Midbrain (tissue), 1 donor: ENCODE measurements at places on chromosomes 1 and 21.

DNA sequence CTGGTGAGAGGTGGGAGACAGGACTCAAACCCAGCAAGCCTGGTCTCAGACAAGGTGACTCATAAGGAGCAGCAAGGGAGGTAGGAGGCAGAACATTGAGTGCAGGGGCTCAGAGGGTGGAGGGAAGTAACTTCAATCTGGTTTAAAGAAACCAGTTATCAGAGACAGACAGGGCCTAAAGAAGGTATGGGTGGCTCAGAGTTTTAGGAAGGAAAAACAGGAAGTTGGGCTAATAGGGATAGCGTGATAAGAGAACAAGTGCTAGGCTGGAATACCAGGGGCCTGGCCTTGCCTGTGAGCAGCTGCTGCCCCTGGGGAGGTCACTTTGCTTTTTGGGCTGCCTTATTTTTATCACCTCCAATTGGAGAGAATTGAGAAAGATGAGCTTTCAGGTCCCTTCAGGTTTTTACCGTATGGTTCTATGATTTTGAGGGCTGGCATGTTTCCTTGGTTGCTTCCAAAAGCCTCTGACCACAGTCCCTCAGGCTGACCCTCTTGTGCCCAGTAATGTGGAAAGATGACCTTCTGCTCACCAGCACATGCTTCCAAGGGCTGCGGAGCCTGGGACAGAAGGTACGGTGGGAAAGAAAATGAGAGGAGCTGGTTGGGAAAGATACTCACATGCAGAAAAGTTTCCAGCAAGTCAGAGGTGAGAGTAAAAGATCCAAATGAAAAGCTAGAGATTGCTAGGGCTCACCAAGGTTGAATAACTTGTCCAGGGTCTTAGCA, 77.0 kb downstream of the DDR2 start:
- no peak for DNase-seq

DNA sequence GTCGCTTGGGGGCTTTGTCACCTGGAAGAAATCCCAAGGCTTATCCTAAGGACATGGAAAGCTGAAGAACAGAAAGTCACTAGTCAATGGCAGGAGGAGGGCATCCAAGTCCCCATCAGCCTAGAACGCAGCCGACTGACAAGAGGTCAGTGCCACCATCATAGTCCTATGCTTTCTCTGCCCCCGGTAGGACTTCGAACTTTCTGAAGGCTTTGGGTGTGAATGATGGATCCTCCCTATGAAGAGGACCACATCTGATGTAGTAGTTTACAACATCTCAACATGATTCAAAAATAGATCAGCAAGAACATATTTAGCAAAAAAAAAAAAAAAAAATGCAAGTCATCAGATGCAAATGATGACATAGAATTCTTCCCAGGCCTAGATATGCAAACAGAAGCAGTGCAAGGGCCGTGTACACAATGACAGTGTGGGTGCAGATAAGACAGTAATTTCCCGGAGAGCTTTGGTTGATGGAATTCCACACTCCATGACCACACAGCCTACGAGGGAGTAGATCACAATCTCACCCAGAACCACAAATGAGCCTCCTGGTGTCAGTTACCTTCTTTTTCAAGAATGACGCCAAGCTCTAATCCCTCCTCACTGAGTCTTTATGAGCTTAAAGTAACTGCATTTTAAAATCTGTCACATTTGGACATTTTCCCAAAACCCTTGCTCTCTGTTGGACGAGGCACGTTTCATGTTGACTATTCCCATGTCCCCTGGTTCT, 88.2 kb downstream of the PSMG1 start:
- no peak for DNase-seq

GRCh38 chr1:35475856-35476674, 81.1 kb downstream of the KIAA0319L start:
- no peak for DNase-seq

DNA sequence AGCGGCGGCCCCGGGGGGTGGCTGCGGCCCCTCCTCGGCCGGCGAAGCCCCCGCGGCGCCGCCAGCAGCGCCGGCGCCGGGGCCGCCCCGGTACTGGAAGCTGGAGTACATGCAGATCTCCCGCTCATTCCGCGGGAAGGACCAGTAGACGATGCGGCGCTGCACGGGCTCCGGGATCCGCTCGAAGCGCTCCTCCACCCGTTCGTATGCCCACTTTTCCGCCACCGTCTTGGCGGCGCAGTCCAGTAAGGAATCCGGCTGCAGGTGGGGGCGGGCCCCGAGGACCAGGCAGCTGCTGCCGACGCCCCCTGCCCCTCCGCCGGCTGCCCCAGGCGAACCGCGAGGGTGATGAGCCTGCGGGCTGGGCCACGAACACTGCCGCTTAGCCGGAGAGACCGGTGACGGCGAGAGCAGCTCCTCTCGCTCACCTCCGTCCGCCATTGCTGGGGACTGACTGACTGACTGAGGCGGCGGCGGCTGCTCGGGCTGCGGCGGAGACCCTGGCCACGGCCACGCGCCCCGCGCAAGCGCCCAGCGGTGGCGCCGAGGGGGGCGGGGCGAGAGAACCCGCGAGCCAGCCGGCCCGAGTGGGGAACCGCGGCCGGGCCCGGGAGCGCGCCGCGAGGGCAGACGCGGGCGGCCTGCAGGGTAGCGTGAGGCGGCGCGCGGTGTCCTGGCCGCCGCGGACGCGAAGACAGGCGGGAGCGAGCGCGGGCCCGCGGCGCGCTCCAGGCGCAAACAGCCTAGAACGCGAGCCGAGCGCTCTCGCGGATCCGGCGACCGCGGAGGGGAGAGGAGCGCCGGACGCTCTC, at the start of gene ZSWIM5:
TSS of gene ZSWIM5 (minus strand) at position 696 of the 812 bp plus-strand sequence. CDS start at position 441, 255 bp downstream.
- peak; percentile 91 for DNase-seq

DNA sequence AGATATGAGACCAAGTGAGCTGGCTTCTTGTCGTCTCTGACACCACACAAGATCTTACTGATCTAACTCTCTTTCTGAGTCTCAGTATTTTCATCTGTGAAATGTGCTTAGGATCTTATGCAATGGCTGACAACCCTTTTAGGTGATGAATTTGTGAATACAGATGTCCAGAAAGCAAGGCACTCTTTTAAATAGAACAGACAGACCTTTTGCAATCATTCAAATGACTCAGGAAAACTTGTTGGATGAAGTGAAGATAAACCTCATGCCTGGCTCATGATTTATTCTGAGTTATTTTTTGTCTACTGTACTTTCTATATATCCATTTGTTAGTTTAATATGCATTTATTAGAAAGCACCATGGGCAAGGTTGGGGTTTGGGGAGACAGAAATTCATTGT, 411.3 kb downstream of the PTPRU start:
- no peak for DNase-seq

DNA sequence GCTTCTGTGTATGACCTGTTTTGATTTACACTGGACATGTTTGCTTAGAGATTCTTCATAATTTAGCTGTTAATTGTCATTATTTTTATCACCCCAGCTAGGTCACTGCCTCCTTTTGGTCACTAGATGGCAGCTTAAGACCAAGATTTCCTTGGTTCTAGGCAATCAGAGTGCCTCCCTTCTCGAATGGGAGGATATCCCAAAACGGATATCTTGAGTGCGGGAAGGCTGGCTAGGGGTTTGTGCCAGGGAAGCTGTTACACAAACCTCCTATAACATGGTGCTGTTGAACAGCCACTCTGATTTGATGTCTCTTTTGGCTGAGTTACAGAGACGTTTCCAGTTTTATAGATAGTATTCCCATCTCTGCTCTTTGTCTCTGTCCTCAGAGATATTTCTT, 283.5 kb downstream of the S1PR1 start:
- peak; percentile 48 for DNase-seq

DNA sequence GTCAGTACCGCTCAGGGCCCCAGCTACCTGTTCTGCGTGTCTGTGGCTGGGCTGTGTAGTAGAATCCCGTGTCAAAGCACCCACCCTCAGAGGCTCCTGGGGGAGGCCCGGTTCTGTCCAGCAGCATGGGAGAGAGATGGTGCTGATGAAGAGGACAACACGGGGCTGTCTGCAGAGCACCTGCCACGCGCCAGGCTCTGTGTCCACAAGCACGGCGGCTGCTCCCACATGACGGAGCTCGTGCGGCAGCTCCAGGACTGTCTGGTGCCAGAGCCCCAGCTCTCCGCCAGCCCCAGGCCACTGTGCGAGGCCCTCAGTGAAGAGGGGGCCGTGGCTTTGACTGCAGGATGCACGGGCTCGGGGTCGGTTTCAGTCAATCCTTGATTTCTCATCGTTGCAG, 42.0 kb upstream of the TSPEAR start:
- DNase-seq: no peak
